ENCODE measurements at places on chromosomes 6 and 20.

DNA sequence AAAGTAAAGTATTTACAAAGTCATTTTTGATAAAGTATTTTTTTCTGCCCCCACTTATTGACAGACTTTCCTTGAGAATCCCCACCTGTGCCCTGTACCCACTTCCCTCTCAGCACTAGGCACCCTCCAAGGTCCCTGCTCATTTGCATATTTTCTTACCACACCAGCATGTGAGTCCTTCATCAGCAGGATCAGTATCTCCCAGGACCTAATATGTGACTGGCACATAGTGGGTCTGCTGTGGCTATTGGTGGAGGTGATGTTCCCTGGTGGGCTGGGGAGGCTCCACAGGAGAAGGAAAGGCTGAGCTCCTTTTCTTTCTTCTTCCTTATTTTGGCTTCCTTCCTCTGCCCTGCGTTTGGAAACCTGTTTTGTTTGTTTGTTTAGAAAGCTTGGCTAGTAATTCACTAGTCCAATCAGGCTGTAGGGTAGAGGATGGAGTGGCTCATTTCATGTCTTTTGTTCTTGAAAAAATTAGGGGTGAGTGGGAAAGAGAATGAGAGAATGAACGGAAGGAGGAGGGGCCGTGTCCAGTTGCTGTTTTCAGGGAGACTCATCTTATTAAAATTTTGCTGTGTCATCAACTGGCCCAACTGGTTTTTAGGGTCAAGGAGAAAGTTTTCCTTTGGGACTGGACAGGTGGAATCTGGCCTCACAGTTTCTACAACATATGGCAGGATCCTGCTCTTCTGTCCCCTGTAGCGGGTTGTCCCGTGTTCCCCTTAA is 2.8 kb upstream of the RNF24 start:
- no peak for DNase-seq

GRCh38 chr20:54573838-54574237 is 98.4 kb downstream of the DOK5 start:
- no peak for DNase-seq

DNA sequence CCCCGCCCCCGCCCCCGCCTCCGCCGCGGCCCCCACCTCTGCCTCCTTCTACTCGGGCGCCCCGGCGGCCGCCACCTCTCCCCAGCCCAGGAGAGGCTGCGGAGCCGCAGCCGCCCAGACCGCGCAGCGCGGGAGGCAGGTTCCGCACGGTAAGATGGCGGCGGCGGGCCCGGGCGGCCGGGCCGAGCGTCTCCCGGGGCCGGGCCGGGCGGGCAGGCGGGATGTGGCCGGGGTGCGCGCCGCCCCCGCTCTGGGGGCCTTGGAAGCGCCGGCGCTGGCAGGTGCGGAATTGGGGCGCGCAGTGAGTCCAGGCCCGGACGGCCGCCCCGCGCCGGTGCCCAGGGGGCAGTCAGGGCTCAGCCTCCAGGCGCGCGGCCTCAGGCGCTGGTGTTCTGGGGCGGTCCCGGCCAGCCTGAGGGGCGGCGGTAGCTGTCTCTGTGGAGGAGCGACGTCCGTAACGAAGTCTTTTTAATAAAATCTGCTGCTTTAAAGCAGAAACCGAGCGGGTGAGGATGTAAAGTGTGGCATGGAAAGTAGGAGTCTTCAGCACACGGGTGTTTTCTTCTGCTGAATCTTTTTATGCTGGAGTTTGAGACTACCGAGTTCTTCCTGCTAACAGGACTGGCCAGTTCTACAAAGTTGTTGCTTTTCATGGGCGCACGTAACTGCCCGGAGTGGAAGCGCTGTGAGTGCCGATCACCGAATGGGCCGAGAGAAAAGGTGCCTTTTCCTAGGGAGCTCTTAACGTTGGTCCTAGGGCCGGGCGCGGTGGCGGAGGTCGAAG is at the start of gene GID8:
Gene GID8, plus strand, starts transcription at position 43 of the 784 bp plus-strand sequence. CDS start 3,356 bp downstream, outside the sequence.
- peak; percentile 57 for DNase-seq

- no peak for DNase-seq
Observed at GRCh38 chr6:12170351-12171092, 119.6 kb upstream of the EDN1 start.

- DNase-seq, result no peak
Observed at GRCh38 chr6:119350952-119351372, 1.4 kb upstream of the MAN1A1 start.

GRCh38 chr6:116695401-116695800 is 14.4 kb downstream of the KPNA5 start:
- DNase-seq, result no peak

- no peak for DNase-seq
Observed at GRCh38 chr6:77686931-77687330, 34.1 kb downstream of the MEI4 start.

DNA sequence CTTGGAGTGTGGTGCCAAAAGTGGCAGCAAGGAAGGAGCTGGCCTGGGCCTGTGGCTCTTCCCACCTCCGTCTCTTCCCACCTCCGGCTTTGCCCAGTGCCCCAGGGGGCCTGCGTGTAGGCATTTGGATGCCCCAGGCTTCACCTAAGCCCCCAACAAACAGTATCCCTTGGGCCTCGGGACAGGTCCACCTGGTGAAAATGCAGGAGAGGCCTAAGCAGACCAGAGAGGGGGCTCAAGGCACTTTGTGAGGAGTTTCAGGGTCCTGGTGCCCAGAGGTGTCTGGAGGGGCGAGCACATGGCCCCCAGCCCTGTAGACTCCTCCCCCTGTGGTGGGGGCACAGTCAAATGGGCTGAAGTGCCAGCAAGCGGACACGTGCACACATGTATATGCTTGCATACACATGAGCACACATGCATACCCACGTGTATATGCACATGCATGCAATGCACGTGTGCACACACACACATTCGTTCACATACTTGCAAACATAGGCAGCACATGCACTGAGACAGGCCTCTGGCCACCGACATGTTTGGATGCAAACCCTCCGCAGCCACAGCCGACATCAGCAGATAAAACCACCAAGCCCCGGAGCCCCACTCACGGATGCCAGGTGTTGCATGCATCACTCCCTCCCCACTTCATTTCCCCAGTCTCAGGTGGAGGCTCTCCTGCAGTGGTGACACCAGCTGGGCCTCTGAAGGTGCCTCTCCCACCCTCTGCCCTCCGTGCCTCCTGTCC is 124.5 kb downstream of the TAF4 start:
- DNase-seq, result no peak

- no peak for DNase-seq
Observed at GRCh38 chr6:53565886-53566285, 21.0 kb upstream of the GCLC start.

DNA sequence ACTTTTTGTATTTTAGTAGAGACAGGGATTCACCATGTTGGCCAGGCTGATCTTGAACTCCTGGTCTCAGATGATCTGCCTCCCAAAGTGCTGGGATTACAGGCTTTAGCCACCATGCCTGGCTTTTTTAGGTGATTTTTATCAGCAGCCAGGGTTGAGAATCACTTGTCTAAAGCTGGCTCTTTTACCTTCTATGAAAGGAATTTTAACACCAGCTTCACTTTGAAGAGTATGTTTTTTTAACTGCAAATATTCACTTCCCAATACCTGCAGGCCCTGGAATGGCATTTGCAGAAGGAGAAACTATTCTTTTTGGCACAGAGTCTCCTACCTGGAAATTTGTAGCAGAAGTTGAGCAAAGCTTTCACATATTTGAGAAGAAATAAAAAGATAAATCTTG is 63.6 kb upstream of the NAA20 start:
- no peak for DNase-seq

GRCh38 chr20:47348539-47349142 is 7.9 kb downstream of the ZMYND8 start:
- DNase-seq, result no peak

DNA sequence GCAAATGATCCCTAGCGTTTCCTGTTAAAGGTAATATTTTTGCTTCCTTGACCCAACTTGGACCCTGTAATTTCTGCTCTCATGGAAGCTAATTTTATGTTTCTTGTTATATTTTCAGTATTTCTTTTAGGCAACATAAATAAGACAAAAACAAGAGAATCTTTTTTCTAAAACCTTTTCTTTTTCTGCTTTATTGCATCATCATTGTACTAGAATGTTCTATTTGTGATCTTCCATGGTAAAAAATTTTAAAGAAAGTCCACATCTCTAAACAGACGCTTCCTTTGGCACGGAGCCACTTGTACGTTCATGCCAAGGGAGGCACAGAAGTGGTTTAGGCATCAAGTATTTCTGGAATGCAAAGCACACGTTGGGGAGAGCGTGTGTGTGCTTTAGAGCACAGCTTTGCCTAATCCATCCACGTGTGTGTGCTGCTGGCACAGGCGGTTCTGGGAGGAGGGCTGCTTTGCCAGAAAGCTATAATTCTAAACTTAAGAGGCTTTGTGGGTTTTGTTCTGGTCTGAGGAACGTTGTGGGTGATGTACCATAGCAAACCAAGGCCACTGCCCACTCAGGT is 98.3 kb downstream of the SASH1 start:
- DNase-seq, result no peak

GRCh38 chr6:74598462-74599393 is 607.1 kb downstream of the COL12A1 start:
- no peak for DNase-seq

GRCh38 chr20:56626367-56627121 is 2.6 kb upstream of the TFAP2C start:
- DNase-seq, result no peak

DNA sequence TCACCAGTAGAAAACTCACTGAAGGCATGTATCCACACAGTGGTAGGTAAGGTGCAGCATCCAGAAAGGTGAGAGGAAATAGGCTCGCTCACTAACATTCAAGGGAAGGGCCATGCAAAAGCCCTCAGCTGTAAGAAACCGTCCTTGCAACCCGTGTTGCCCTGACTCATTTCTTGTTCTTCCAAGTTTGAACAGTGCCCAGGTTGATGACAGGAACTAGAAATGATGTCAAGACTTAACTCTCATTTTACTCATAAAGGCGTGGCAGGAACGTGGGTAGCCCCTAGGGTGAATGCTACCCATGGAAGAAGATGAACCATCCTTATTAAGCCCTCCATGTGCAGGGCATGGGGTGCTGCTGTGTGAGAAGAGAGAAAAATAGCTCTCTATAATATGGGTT is 187.6 kb downstream of the CD83 start:
- no peak for DNase-seq

GRCh38 chr6:35804996-35805736 is at the start of gene LHFPL5:
TSS of gene LHFPL5 (plus strand) at chr6:35805352. CDS start at chr6:35805671, 319 bp downstream.
- peak; percentile 47 for DNase-seq

- no peak for DNase-seq
Observed at GRCh38 chr6:79070206-79070825, 7.7 kb downstream of the PHIP start.

Measured in activated naive CD4-positive, alpha-beta T cell treated with Interleukin-2 at 50 U/mL for 16 hours (primary cell).